ENCODE measurements at places on chromosomes 12 and 14.

- peak; percentile 36 for DNase-seq
Observed at GRCh38 chr12:89960011-89960507, 251.4 kb upstream of the ATP2B1 start.

DNA sequence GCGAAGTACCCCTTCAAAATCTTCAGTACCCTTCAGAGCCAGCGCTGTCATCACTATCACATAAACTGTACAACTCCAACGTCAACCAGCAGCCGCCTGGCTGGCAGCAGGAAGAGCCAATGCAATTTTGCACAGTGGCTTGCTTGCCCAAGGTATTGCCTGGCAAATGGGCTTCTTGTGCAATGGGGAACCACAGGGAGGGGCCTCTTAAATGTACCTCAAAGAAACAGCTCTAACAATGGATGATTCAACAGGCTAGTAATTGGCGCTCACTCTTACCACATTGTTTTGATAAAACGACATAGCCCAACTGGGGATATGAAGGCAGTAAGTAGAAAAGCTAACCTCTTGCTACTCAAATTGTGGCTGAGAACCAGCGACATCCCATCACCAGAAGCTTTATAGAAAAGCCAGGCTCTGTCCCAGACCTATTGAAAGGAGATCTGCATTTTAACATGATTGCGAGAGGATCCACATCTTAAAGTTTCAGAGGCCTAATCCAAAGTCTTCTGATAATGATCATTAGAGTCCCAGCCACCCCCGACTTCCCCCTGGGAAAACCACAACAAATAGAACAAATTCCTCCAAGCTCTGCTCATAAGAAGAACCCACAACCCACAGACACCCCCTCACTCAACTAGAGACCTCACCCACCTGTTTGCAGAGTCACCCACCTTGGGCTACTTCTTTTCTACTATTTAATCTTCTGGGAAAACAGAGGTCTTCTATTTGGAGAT is 125.3 kb upstream of the HIF1A start:
- peak; percentile 65 for DNase-seq

DNA sequence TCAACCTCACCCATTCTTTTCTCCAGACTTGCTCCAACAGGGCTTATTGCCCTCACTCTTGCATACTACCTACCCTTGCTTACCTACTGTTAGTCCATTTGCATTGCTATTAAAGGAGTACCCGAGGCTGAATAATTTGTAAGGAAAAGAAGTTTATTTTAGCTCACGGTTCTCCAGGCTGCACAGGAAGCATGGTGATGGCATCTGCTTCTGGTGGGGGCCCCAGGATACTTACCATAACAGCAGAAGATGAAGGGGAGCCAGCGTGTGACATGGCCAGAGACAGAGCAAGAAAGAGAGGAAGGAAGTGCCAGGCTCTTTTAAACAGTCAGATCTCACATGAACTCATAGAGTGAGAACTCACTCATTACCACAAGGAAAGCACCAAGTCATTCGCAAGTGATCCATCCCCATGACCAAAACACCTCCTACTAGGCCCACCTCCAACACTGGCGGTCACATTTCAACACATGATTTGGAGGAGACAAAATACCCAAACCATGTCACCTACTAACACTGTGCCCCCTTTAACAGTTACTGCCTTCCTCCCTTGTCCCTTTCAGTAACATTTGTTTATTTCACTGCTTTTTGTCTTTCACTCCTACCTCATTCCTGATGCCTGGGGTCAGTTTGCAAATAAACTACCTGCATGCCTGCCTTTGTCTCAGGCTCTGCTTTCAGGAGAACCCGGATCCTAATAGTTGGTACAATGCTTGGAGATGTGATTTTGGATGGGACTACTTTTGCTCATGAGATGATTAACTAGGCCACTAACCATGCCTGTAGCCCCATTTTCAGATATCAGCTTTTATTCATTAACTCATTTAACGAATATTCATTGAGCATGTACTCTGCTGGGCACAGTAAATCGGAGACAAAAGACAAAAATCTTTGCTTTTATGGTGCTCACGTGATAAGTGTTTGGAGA is 41.6 kb upstream of the CSRP2 start:
- no peak for DNase-seq

DNA sequence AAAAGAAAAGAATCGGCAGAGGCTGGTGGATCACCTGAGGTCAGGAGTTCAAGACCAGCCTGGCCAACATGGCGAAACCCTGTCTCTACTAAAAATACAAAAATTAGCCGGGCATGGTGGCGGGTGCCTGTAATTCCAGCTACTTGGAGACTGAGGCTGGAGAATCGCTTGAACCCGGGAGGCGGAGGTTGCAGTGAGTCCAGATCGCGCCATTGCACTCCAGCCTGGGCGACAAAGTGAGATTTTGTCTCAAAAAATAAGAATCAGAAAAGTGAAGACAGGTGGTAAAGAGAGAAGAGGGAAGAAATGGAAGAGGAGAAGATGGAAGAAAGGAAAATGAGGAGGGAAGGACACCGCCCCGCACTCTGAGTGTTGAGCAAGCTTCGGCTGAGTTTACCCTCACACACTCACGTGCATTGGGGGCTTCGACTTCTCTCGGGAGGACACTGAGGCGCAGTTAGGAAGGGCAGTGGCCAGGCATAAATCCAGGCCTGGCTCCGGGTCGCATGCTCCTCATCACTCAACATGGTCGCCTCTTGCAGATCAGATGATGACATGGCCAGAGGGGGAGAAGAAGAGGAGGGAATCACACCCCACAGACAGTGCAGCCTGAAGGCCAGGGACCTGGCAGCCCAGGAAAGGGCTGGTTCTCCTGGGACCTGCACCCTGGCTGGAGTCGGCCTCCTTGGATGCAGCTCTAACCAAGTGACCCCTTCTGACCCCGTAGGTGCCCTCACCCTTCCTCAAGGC is 61.1 kb downstream of the PRMT8 start:
- no peak for DNase-seq

GRCh38 chr14:75689012-75689411 is 28.0 kb downstream of the TTLL5 start:
- no peak for DNase-seq

GRCh38 chr14:91417120-91417982 is at the start of gene CCDC88C:
TSS of gene CCDC88C (minus strand) at chr14:91417820. CDS start at chr14:91417690, 130 bp downstream.
- DNase-seq = peak; percentile 81

DNA sequence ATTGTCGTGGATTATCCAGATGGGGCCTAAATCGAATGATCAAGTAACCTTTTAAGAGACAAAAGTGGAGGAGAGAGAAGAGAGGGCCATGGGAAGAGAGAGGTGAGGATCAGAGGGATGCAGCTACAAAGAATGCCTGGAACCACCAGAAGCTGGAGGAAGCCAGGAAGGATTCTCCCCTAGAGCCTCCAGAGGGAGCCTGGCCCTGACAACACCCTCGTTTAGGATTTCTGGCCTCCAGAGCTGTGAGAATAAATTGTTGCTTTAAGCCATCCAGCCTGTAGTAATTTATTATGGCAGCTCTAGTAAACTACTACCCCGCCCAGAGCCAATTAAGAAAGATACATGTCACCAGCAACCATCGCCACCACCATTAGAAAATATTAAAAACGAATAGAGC is 46.2 kb upstream of the GSC start:
- no peak for DNase-seq
